ENCODE measurements at places on chromosomes 3 and 15.

- no peak for DNase-seq
Measured at GRCh38 chr3:192957441-192958021, 39.9 kb upstream of the MB21D2 start.

DNA sequence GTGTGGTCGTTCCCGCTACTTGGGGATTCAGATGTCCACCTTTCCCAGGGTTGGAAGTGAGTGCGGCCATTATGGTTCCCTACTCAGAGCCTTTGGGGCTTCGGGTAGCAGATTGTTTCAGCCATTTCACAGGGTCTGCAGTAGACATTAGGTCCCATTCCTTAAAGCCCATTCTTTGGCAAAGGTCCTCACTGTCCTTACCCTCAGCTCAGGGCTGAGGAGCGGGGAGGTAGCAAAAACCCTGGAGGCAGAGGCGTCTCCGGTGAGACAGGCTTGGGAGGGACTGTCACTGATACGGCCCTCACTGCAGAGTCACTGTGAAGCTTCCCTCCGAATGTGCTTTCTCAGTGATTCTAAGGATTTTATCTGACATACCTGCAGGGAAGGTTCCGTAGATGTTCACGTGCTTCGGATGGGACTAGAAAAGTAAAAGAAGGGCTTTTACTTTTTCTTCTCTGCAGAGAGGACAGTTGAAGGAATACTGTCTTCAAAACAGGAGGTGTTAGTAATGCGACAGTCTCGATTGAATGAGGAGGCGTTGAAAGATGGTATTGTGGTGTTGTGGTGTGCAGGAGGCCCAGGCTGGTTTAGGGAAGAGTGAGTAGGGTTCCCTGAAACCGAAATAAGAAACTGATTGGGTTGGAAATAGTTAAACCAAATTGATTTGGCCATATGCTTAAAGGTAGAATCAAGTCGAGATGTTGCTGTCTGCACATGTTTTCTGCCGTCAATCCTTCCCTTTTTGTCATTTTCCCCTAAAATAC is 630 bp downstream of the ATP6V1A start:
- no peak for DNase-seq

DNA sequence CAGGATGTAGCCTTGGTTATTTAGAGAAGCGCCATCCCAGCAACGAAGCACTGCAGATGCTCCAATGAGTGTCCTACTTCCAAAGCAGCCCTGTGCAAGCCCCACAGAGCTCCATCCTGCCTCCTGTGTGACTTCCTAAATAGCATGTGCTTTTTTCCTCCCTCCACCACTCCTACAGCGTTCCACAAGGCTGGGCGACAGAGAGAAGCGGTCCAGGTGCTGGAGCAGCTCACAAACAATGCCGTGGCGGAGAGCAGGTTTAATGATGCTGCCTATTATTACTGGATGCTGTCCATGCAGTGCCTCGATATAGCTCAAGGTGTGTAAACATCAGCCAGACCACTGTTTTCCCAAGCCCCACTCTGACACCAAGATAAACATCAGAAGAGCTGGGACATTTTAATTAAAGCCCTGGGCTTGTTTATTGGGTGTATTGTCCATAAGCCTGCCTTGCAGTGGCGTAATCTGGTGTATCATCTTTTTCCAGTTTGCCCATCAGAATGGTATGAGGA is 22.2 kb upstream of the RHO start:
- DNase-seq: no peak

DNA sequence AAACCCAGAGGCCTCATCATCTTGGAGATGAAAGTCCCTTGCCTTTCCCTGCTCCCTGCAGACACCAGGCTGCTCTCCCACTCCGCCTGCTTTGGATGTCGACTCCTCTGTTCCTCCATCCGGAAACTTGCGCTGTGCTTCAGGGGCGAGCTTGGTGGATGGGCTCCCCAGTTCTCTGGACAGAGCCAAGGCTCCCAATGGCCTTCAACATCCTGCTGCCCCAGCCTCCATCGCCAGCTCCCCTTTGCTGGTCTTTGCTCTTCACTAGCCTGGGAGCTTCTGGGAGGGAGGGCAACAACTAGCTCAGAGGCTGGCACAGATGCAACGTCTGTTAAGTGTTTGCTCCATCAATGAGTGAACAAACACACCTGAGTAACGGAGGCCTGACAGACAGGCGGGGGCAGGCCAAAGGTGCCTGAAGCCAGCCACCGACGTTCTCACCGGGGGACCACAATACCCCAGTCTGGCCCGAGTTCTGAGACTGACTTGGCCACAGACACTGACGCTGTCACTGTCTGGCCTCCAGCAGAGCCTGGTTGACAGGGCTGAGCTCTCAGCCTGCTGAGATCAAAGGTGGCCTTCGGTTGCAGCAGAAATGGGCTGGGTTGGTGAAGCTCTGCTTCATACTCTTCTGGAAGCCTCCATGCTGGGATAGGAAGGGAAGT is 39.0 kb downstream of the RGMA start:
- no peak for DNase-seq

DNA sequence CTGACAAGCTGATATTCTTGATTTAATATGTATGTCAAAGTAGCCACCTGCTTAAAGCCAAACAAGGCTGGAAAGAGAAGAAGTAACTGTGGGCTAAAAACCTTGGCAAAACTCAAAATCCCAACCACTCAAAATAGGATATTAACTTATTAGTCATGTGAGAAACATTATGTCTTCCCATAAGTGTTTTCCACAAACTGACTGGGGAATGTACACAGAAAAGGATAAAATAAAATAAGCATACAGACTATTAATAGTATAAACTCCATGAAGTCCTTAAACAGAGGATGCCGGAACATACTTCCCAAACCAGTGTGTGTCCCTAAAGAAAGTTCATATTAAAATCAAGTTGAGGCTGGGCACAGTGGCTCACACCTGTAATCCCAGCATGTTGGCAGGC is 263.7 kb upstream of the THBS1 start:
- DNase-seq: no peak

DNA sequence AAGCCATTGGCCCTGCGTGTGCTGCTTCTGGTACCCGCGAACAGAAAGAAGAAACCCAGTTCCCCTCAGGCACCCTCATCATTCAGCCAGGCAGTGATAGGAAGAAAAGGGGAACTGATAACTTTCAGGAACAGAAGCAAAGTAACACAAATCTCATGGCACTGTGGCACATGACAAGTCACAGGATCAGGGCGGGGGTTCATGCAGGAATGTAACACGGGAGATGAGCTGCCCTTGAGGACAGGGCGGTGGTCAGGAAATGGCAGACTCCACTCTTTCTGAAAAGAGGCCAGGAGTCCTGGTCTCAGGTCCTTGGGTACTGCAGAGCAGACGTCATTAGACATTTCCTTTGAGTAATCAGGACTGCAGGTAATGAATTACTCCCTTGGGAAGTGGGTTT is 95.5 kb downstream of the CCNL1 start:
- no peak for DNase-seq

DNA sequence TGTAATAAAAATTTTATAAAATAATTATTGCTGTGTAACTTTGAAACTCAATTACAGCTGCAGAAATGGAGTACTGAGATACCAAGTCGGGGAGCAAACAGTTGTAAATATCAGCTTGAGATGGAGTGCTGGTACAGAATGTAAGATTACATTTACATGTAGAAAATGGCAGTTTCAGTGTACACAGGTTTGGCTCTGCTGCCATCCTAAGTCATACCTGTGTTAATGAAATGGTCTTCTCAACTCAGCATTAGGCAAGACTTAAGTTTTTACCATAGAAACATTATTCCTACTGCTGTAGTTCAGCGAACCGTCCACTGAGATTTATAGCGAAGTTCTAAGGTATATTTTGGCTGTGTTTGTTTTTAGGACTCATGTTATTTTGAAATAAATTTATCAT is 110.1 kb upstream of the TBL1XR1 start:
- DNase-seq: no peak

- no peak for DNase-seq
Measured at GRCh38 chr3:55654123-55654760, 167.1 kb upstream of the WNT5A start.

DNA sequence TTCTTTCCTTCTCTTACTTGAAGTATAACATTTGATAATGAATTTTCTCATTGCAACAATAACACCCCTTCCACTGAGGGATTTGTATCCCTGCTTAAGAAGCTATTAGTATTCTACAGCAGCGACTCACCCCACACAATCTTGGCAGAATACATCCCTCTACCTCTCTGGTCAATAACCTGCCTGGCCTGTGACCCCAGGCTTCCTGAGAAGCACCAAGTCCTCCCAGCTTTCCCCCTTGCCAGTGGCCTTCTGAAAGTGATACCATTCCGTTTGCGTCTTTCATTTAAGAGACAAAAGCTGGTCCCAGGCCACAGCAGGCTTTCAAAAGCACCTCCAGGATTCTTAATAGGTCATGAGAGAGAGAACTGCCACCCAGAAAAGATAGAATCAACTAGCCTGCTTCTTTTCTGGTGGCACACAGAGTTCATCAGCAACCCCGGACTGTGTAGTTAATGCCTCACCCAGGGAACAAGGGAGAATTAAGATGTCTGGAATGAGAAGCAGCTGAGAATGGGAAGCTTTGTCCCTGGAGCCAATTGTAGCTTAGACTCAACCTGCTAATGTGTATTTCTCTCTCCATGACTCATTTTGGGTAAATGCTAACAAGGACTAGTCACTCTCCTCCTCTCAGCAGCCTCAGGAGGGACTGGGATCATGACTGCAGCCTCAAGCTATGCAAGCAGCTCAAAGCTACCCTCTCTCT is 101.0 kb upstream of the CPNE4 start:
- DNase-seq: no peak

- peak; percentile 11 for DNase-seq
Measured at GRCh38 chr15:82197733-82198594, 64.6 kb downstream of the EFL1 start.

GRCh38 chr3:38250198-38250597 is 15.4 kb upstream of the SLC22A13 start:
- DNase-seq: no peak

DNA sequence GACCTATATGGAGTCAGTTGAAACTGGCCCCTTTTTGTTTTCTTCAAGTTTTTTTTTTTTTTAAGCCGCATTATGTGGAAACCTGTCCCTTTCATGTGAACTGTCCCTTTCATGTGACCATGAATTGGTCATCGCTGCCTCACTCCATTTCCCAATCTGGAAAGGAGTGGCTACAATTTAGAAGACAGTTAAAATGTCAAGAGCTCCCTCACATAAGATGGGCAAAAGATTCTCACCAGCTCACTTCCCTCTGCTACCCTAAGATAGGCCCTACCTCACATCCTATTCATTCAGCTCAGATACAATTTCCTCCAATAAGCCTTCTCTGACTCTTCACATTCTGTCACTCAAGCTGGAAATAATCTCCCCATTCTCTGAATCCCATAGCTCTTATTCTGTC is 111.3 kb upstream of the BCL6 start:
- DNase-seq: no peak

- no peak for DNase-seq
Measured at GRCh38 chr3:144394032-144394431, 422.4 kb downstream of the DIPK2A start.

DNA sequence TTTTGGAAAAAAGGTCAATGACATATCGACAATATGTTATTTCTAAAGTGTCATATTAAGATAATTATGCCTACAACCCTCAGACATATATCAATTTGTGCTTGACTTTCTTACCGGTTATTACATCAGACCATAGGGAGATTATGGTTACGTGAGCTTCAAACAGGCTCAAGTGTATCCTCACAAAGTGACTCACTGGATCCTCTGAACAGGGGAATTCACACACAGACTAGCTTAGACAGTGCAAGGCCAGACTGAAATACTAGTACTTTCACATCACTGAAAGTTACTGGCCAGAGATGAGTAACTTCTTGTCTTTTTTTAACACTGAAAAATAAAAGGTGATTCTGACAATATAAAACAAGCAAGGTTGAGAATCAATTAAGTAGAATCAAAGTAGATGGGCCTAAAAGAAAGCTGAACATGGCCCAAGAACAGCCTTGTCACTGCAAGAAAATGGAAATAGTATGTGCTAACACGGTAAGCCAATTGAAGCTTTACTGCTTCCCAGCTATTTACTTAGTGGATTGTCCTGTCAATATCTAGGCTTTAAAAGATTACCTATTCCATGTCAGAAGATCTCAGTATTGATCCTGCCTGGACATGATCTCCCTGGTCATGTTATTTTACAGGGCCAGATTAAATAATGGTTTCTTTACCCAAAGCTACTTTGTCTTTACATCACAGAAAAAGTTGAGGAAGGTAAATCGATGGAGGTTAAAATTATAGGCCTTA is 848.6 kb downstream of the ROBO1 start:
- no peak for DNase-seq

DNA sequence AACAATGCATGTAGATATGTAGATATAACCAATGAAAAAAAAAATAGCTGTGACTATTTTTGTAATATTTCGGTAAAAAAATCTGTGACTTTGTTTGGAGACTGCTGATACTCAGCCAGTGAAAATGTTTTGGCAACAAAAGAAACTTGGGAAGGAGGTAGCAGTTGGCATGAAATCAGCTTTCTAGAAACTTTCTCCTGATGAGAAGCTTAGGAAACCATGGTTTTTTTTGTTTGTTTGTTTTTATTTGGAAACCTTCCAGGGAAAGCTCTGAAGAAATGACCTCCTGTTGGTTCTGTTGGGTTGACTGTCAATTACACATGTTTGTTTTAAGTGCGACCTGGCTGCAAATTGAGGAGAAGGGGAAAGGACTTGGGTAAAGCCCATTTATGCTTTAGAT is 445.9 kb downstream of the UNC13C start:
- DNase-seq: no peak

DNA sequence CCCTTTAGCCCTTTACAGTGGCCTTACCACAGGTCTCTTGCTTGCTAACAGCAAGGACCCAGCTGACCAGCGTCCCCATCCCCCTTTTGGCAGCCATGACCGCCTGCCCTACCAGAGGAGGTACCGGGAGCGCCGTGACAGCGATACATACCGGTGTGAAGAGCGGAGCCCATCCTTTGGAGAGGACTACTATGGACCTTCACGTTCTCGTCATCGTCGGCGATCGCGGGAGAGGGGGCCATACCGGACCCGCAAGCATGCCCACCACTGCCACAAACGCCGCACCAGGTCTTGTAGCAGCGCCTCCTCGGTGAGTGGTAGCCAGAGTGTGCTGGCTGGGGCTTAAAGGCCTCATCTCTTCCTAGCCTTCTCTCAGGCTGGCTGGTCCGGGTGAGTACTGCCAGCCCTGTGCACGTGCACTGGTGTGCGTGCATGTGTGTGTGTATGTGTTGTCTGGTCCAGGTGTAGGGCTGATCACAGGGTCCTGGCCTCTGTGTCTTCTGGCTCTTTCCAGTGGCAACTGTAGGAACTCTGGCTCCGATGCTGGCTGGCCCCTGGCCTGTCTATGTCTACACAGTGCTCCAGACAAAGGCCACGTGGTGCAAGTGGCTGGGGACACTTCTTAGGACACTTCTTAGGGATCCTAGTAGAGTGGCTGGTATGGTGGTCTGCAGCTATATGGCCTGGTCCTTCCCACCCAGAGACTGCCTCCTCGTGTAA is 4.4 kb downstream of the CLK3 start:
- no peak for DNase-seq

DNA sequence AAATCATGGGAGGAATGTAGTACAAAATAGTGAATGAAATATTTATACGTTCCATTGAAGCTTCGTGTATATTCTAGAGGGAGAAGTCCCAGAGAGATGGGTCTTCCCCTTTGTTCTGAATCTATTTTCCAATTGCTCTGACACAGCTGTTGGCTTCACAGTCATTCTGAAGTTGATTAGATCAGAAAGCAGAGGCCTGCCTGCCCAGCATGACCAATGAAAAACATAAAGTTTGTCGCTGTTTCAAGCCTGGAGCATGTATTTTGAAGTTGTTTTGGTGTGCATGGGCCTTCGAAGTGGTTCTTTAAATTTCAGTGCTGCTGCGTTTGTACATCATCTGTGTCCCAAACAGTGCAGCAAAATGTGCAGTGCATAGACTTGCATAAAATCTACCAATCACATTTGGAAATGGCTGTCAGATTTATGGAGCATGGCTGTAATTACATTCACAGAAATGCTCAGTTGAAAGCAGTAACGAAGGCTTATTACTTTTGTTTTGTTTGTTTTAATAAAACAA is 31.0 kb upstream of the RBMS3 start:
- DNase-seq: no peak

Measured in stimulated activated CD8-positive, alpha-beta memory T cell treated with anti-CD3 and anti-CD28 coated beads, Interleukin-2, amount 100 ng/mL, for 1 hour (primary cell).